ENCODE measurements at places on chromosomes 1 and 21.

DNA sequence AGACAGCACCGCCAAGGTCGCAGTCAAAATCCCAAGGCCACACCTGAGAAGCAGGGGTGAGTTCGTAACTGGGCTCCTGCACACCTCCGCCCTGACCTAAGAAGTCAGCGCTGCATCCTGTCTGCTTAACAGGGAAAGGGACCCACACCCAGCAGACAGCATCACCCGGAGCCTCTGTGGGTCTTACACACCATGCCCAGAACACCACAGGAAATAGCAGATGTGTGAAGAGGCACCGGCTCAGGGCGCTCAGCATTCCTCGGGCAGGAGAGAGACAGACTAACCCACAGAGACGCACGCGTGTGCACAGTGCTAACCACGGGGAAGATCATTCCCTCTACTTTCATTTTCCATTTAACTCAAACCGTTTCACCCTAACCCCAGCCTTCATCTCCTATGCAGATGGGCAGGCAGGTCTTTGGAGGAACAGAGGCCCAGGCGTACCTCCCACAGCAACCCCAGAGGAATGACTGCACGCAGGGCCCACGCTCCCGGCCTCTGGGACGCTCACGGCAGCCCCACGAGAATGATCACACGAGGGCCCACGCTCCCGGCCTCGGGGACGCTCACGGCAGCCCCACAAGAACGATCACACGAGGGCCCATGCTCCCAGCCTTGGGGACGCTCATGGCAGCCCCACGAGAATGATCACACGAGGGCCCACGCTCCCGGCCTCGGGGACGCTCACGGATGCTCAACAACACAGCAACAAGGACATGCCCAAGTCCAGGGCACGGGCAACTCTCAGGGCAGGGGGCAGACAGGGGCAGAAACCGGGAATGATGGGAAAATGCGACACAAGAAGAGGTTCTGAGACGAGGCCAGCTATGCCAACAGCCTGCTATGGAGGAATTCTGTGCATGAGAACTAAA, 20.9 kb downstream of the POFUT2 start:
- DNase-seq: no peak
- no peak overlapping the region for H3K4me3 ChIP-seq
- H3K27me3 ChIP-seq: no peaks in the 10 kb centered on the region
- H3K36me3 ChIP-seq: peaks cover 57% of the 10 kb centered on the region

DNA sequence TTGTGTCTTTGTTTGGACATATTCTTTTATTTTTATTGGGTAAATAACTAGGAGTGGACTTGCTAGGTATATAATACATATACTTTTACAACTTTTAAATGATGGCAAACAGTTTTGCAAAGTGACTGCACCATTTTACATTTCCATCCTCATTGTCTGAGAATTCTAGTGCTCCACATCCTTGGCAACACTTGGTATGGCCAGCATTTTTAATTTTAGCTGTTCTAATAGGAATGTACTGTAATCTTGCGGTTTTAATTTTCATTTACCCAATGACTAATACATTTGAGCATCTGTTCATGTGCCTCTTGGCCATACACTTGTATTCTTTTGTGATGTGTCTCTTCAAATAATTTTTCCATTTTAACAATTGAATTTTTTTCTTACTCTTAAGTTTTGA, 37.0 kb upstream of the ATP6V1G3 start:
- no peak overlapping the region for H3K4me3 ChIP-seq
- H3K4me1 ChIP-seq: peaks cover 21% of the 10 kb centered on the region
- H3K27ac ChIP-seq: no peak overlapping the region
- no peaks in the 10 kb centered on the region for H3K27me3 ChIP-seq
- DNase-seq: no peak
- H3K36me3 ChIP-seq: no peaks in the 10 kb centered on the region

- H3K4me1 ChIP-seq: no peaks in the 10 kb centered on the region
- H3K27ac ChIP-seq: no peak overlapping the region
- no peaks in the 10 kb centered on the region for H3K27me3 ChIP-seq
- DNase-seq: no peak
Measured at GRCh38 chr1:199646761-199647160, 380.7 kb upstream of the NR5A2 start.

GRCh38 chr1:236685205-236685916, 938 bp upstream of the ACTN2 start:
- DNase-seq: no peak
- H3K27me3 ChIP-seq: peaks cover 2% of the 10 kb centered on the region
- H3K4me1 ChIP-seq: peaks cover 14% of the 10 kb centered on the region
- no peak overlapping the region for H3K27ac ChIP-seq
- no peak overlapping the region for H3K4me3 ChIP-seq

- H3K27me3 ChIP-seq: no peaks in the 10 kb centered on the region
- no peaks in the 10 kb centered on the region for H3K36me3 ChIP-seq
- no peak overlapping the region for H3K4me3 ChIP-seq
Measured at GRCh38 chr1:40027647-40028046, 12.9 kb upstream of the CAP1 start.

DNA sequence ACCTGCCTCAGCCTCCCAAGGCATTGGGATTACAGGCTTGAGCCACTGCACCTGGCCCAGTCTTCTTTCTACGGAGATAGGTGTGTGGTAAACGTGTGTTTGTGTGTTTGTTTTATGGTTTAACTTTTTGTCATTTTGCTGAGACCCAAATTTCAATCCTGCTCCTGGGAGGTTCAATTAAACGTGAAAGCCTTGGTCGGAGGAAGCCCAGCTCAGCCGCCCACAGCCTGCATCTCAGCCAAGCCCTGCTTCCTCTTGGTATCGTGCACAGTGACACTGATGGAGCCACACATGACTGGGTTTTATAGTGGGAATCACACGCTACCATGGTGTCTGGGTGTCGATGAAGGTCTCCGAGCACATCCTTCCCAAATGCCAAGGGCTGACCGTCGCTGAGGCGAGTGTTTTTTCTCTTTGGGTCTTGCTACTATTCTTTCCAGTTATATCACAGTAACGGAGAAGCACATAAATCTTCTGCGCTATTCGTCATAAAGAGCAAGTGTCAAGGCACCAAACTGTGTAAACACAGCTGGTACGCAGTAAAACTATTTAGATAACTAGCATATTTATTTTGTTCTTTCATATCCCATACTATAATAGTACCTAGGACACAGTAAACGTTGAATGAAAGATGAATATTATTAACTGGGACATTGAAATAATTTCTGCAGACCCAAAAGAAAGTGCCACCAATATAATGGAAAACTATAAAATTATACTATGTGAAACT, 39.3 kb downstream of the HLCS start:
- no peaks in the 10 kb centered on the region for H3K27me3 ChIP-seq
- no peak for DNase-seq
- H3K36me3 ChIP-seq: no peaks in the 10 kb centered on the region

- no peak overlapping the region for H3K4me3 ChIP-seq
- H3K4me1 ChIP-seq: no peaks in the 10 kb centered on the region
- H3K36me3 ChIP-seq: no peaks in the 10 kb centered on the region
- H3K27ac ChIP-seq: no peak overlapping the region
- DNase-seq: no peak
Measured at GRCh38 chr1:228341814-228342626, 64.6 kb downstream of the TRIM11 start.

DNA sequence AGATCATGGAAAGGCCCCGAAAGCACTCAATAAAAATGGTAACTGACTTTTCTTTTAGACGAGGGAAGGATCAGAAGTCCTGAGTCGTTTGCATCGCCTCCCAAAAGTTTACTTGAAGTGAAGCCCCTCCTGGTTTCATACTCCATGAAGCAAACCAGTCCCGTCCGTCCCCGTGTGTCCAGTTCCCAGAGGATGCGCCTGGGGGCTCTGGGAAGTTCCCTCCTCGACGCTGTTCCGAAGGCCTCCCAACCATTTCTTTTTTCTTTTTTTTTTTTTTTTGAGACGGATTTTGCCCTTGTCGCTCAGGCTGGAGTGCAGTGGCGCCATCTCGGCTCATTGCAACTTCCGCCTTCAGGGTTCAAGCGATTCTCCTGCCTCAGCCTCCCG, 661 bp upstream of the OSCP1 start:
- peaks cover 3% of the 10 kb centered on the region for H3K36me3 ChIP-seq
- H3K4me3 ChIP-seq: peak overlapping the region; percentile 86
- H3K27ac ChIP-seq: peak overlapping the region; percentile 96
- no peak for DNase-seq

DNA sequence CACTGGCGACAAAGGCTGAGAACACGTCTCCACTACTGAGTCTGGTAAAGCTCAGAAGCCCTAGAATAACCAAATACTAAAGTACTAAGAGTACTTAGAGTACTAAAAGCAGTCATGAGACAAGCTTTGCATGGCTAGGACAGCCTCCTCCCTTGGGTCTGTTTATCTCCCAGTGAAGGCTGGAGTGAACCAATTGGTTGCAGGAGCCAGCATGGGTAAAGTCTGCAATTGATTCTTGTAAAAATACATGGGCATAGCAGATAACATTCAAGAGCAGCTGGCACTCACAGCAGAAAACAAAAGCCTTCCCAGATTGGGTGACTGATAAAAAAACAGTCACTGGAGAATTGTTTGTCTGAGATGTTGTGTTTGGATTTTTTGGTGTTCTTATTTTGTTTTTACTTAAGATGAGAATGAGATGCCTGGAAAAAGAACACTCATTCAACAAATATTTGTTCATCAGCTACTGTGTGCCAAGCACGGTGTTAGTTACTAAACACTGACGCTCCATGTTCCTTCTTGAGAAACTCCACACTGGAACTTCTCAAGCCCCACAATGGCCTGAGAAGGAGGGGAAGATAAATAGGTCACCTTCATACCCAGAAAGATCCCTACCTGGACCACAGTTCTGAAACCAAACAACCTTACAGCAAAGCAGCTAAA, 3.7 kb downstream of the IRF6 start:
- no peaks in the 10 kb centered on the region for H3K36me3 ChIP-seq
- peaks cover 13% of the 10 kb centered on the region for H3K27me3 ChIP-seq
- DNase-seq: no peak
- H3K27ac ChIP-seq: no peak overlapping the region
- peaks cover 10% of the 10 kb centered on the region for H3K4me1 ChIP-seq
- H3K4me3 ChIP-seq: no peak overlapping the region

DNA sequence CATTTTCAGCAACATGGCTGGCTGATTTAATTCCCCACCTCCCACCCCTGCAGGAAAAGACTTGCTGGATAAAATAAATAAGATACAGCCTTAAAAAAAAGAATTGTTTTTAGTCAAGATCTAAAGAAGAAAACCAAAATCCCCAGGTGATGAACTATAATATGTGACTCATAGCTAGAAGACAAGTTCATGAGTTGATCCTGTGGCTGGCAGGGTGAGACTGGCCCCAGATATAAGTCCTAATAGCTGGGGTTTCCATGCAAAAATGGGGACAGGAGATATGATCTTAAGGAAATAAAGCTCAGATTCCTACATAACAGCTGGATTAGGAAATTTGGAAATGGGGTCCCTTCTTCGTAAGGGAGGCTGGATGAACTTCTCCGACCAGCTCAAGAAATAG, 21.9 kb upstream of the RGSL1 start:
- H3K36me3 ChIP-seq: no peaks in the 10 kb centered on the region
- no peak overlapping the region for H3K4me3 ChIP-seq
- no peak overlapping the region for H3K27ac ChIP-seq
- H3K4me1 ChIP-seq: peaks cover 8% of the 10 kb centered on the region
- no peak for DNase-seq

DNA sequence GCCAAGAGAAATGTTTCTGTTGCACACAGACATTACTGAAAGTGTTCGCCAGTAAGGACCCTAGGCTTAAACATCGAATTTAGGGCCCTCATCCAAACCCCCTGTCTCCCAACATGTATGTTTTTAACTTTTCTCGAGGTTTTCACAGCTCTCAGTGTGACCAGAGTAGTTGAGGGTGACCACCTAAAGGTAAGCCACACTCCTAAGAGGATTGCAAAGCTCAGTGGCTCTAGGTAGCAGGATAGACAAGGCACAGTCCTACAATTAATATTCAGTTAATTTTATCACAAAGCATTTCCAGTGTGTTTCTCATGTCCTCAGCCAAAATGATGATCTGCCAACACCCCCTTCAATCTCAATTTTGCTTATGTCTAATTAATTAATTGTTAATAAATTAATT, 695 bp upstream of the ALG14 start:
- H3K27me3 ChIP-seq: peaks cover 5% of the 10 kb centered on the region
- no peak for DNase-seq
- no peaks in the 10 kb centered on the region for H3K36me3 ChIP-seq
- H3K4me1 ChIP-seq: peaks cover 14% of the 10 kb centered on the region
- peak overlapping the region; percentile 66 for H3K27ac ChIP-seq

- no peak overlapping the region for H3K27ac ChIP-seq
- peak overlapping the region; percentile 98 for H3K4me3 ChIP-seq
- H3K4me1 ChIP-seq: peaks cover 28% of the 10 kb centered on the region
- H3K36me3 ChIP-seq: peaks cover 32% of the 10 kb centered on the region
- no peaks in the 10 kb centered on the region for H3K27me3 ChIP-seq
Measured at GRCh38 chr1:92831368-92831761, 475 bp upstream of the RPL5 start.

GRCh38 chr1:235050911-235051360, 77.7 kb downstream of the TOMM20 start:
- H3K4me3 ChIP-seq: no peak overlapping the region
- no peaks in the 10 kb centered on the region for H3K27me3 ChIP-seq
- H3K27ac ChIP-seq: no peak overlapping the region
- DNase-seq: no peak
- no peaks in the 10 kb centered on the region for H3K36me3 ChIP-seq

GRCh38 chr1:245666412-245666811, 511.6 kb downstream of the KIF26B start:
- no peak for DNase-seq
- H3K36me3 ChIP-seq: no peaks in the 10 kb centered on the region
- no peak overlapping the region for H3K4me3 ChIP-seq
- H3K4me1 ChIP-seq: no peaks in the 10 kb centered on the region

DNA sequence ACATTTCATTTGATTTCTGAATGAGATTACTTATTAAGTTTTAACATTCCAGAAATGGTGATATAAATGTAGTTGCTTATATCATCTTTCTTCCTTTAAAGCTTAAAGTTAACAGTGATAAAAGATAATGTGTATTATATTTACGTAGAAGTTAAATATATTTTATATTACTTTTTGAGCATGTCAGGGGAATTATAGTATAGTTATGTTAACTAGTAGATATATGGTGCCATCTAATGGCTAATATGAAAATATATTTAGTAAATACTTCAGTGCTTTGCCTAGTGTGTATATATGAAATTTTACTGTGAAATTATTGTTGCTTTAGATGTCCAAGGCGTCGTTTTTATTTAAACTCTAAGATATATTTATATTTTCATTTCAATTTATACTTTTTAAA, 51.5 kb downstream of the SYT14 start:
- no peak for DNase-seq
- no peaks in the 10 kb centered on the region for H3K4me1 ChIP-seq
- H3K27ac ChIP-seq: no peak overlapping the region
- H3K27me3 ChIP-seq: peaks cover 3% of the 10 kb centered on the region
- H3K36me3 ChIP-seq: no peaks in the 10 kb centered on the region

DNA sequence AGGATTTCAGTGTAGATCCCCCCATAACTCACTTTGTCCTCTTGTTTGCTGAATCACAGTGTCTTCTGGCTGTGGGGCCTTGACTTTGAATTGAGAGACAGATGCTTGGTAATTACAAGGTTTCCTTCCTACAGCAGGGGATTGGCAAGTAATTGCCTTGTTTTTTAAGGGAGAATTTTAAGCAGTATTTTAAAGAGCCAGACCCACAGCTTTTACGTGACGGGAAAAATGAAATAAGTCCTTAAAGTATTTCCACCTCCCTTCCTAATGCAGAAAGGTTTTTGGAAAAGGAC, 41.0 kb downstream of the PGBD5 start:
- no peaks in the 10 kb centered on the region for H3K4me1 ChIP-seq
- no peak overlapping the region for H3K4me3 ChIP-seq
- no peak overlapping the region for H3K27ac ChIP-seq
- peaks cover 9% of the 10 kb centered on the region for H3K27me3 ChIP-seq
- no peak for DNase-seq

Data from B cell (primary cell).